ENCODE measurements at places on chromosomes 1 and 21.
A peak's percentile ranks its signal among the peaks of the same experiment; 100 is the strongest.

DNA sequence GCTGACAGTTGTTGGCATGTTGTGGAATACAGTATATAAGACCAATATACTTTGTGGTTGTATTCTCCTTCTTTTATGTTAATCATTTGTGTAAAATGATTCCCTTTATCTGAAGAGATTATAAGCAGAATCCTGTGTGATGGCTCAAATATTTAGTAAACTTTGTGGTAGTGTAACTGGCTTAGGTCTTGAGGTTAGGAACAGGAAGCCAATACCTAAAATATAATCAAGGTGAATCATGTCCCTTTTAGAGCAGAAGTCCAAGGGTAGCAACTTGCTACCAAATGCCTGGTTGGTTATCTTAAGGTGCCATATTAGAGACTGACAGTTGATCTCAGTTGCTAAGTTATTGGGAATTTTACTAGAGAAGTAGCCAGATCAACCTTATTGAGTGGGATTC is 398.5 kb upstream of the ADAMTS5 start:
- DNase-seq: no peak

GRCh38 chr1:236027104-236027503 is 37.8 kb downstream of the NID1 start:
- no peak for DNase-seq

GRCh38 chr21:33116676-33117075 is 46.7 kb downstream of the OLIG1 start:
- no peak for DNase-seq

DNA sequence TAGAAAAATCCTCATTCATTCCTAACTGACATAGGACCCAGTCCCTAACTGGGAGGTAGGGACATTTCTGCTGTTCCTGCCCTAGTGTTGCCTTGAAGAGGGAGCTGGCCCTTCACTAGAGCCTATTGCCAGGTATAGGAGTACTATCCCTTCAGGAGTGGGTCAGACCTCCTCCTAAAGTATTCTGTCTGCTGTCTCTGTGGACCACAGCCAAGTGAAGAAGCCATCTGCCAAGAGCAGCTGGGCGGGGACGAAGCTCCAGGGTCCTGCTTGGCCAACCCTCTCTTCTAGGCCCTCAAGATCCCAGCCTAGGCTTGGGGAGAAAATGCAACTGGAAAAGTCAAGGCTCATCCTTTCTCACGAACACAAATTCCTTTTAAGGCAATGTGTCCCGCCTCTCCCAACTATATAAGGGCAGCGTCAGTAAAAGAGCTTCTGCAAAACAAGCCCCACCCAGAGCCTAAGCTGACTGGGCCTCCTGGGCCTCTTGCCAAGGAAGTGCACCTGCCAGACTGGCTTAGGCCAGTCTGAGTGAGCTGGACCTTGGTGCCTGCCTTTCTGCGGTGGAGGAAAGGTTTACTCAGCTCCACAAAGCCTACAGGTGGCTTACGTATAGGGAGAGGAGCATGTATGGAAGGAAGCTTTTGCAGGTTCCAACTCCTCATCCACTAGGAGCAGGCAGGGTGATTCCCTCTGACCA is 638 bp upstream of the TUFT1 start:
- peak; percentile 7 for DNase-seq

DNA sequence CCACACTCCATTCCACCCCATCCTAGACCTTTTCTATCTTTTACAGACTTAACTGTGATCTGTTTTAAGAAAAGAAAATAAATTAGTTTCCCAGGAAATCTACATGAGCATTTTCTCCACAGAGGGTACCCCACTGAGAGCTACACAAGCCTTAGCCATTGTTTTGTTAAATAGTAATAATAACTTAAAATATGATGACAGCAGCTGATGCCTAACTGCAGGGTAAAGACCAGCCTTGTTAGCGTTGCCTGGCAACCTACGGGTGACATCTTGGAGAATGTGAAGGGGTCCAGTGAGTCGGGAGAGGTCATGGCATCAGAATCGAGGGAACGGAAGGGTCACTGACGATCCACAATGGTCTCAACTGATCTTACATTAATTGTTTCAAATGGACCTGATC is 233.2 kb upstream of the PBX1 start:
- no peak for DNase-seq

DNA sequence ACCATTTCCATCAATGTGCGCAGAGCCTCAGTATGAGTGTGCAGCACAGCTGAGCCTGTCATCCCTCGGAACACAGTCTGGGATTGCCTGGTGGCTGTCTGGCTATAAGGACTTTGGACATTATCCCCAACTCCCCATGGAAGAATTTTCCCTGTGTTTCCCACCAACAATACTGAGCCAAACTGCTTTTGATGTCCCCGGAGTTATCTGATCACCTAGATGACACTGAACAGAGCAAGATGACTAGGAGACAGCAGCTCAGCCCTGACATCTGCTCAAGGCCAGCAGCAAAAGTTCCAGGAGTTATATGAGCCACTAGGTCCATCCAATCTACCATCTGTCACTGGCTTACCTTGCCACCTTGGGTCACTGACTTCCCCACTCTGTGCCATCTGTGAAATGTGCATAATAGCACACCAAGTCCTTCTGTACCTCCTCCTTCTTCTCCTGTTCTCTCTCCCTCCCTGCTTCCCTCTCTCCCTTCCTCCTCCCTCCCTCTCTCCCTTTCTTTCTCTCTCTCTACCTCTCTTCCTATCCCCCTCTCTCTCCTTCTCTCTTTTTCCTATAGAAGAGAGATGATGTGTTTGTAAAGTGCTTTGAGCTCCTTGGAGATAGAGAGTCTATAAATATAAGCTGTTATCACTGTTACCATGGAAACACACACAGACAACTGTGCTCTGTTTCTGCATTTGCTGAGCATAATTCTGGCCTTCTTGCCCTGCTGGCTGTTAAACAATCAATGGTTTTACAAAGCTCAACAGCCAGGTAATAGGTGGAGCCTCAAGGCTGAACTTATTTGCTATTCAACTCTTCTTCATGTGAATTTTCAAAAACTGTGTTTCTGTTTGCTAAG is 19.7 kb upstream of the ATP1B1 start:
- no peak for DNase-seq

GRCh38 chr1:44507490-44508396 is 102.7 kb downstream of the RNF220 start:
- DNase-seq: no peak

DNA sequence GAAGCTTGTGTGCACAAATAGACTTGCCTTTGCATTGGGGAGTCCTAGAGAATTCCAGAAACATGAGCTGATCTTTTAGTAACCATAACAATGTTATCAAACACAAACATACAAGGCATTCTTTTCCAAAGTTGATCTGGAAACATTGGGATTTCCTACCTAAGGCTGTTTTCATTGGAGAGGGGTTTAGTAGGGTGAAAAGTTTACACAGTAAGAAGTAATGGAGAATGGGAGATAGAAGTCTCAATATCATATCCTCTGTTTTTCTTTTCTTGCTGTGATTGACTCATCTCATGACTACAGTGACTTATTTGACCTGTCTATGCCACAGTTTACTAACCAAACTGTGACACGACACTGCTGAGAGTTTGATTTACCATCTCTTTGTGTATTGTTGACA is 65.6 kb upstream of the PLA2G4A start:
- no peak for DNase-seq

- DNase-seq: no peak
Measured at GRCh38 chr1:44999232-44999631, 11.9 kb downstream of the HECTD3 start.

DNA sequence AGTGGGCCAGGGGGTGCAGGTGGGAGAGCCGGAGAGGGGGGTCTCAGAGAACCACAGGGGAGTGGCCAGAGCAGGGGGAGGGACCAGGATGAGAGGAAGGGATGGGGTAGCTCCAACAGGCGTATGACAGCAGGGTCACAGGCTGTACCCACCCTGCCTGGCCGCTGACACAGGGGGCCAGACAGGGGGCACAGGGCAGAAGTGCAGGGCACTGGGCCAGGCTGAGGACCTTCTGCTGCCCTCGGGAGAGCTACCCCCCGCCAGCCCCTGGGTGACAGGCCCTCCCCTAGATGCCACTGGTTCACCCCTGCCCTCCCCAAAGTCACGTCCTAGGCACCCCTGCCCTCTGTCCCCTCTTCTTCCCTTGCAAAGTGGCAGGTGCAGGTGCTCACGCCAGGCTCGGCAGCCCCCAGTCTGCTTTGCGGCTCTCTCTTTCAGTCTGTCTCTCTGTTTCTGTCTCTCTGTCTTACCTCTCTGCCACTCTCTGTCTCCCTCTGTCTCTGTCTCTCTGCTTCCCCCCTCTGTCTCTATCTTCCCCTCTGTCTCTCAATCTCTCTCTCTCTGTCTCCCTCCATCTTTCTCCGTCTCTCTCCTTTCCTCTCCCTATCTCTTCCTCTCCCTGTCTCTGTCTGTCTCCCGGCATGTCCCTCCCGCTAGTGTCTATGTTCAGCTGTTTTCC is 48.5 kb downstream of the WNT9A start:
- no peak for DNase-seq

- no peak for DNase-seq
Measured at GRCh38 chr1:244642526-244642925, 10.4 kb upstream of the DESI2 start.

DNA sequence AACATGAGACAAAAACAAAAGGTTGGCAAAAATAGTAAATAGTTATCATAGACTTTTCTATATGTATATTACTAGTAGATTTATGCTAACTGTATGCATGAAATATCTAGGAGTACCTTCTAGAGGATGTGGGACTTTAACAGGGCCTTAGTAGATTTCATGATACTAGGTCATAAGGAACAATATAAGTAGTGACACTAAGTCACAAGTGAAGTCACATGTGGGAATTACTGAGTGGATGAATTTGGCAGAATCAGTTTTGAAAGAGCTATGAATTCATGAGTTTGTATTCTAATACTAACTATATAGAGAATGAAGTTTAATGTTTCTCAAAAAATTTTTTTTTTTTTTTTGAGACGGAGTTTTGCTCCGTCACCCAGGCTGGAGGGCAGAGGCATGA is 53.1 kb upstream of the GPR25 start:
- DNase-seq: no peak

DNA sequence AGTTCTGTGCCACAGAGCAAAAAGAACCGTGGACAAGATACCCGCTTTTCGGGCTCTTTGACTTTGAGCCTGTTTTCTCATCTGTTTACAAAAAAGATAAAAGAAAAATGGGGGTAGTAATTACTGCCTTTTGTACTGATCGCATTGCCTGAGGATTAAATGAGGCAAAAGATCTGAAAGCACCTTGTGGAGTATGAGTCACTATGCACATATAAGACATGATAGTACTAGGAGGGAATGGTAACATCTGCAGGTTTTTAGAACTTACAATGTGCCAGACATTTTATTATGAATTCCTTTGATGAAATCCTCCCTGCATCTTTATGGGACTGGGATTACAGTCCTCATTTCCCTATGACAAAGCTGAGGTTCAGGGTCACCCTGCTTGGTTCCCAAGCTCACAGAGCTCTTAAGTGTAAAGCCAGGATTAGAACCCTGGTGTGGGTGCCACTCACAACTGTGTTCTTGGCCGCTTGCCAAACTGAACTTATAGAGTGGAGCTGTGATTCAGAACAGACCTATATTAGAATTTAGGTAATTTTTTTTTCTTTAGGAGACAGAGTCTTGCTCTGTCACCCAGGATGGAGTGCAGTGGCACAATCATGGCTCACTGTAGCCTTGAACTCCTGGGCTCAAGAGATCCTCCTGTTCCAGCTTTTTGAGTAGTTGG is 1.8 kb downstream of the DISC1 start:
- peak; percentile 56 for DNase-seq

- DNase-seq: no peak
Measured at GRCh38 chr1:152645146-152645545, 18.0 kb upstream of the LCE2D start.

DNA sequence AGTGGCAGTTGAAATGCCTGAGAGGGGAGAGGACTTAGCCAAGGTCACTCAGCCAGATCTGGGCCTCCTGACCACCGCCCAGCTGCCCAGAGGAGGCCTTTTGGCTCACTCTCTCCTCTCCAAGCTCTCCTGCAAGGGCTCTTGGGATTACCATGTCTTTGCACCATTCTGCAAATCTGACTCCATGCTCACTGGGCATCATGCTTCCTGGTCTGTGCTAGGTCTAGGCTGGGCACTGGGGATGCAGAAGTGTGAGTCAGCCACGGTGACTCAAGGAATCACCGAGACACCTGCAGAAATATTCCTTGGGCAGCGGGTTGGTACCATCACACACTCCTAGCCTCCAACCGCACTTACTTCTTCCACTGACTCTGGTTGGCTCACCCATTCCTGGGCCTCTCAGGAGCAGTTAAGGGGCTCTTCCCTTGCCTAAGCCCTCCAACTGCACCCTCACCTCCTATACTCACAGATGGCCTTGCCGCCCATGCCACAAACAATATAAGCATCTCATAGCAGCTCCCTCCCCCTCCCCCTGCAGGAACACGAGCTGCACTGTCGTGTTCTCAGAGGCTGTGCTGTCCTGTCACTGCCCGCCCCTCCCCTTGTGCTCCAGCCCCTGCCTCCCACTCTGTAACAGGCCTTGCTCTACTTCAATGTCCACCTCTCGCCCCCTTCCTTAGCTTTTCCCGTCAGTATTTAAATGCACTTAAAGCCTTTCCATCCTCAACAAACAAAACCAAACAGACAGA is 34.8 kb downstream of the CDCP2 start:
- no peak for DNase-seq

- DNase-seq: no peak
Measured at GRCh38 chr1:59061876-59062275, 235.0 kb upstream of the FGGY start.

DNA sequence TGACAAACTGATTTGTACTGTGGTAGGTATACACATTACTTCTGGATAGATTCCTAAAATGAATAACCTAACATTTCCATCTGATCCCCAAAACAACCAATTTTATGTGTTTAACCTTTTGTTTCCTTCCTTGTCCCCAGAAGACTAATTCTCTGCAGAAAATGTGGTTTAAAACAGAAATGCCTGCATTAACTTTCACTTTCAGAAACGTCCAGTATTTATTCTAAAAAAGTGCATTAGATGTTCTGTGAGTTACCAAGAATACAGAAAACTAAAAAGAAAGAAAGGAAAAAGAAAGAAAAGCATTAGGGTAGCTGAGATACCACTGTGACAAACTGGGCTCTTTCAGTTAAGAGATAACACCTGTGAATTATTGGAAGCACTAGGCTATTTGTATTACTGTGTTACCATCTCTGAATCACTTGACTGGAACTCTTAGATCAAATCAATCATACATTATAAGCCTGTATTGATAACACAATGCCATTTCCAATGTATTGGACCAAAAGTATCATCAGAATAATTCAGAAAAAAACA is 177.7 kb downstream of the NCAM2 start:
- no peak for DNase-seq
